NCI-H1417 treated with DMSO at 0.1 percent for 48 hours (cell line): ENCODE measurements at places on chromosomes 4 and X.

- DNase-seq, result no peak
Observed at GRCh38 chr4:77146186-77147078, 10.6 kb upstream of the CCNG2 start.

DNA sequence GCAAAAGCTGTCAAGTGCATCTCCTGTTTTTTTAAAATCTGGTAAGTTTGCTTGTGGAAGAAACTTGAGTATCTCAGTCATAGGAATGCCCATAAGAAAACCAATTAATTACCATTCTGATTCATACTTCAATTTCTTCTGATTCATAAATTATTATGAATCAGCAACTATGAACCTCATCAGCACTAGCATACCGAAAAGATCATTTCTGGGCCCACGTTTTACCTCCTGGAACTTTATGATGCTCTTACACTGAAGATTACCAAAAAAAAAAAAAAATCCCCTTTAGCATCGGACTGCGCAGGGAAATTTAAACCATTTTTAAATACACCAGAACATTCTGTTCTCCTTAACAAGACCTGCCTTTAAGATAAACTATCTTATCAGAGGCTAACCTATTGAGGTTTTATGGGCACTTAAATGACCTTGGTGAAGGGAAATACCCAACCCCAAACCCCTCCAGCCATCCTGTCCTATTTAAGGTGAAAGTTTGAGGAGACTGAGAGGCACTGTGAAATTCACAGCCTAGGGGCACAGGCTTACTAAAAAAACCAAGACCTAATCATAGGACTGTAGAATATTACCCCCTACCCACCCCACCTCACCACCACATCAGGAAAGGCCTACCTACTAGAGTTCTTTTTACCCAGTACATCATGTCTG, 38.2 kb upstream of the ABCG2 start:
- no peak for DNase-seq

DNA sequence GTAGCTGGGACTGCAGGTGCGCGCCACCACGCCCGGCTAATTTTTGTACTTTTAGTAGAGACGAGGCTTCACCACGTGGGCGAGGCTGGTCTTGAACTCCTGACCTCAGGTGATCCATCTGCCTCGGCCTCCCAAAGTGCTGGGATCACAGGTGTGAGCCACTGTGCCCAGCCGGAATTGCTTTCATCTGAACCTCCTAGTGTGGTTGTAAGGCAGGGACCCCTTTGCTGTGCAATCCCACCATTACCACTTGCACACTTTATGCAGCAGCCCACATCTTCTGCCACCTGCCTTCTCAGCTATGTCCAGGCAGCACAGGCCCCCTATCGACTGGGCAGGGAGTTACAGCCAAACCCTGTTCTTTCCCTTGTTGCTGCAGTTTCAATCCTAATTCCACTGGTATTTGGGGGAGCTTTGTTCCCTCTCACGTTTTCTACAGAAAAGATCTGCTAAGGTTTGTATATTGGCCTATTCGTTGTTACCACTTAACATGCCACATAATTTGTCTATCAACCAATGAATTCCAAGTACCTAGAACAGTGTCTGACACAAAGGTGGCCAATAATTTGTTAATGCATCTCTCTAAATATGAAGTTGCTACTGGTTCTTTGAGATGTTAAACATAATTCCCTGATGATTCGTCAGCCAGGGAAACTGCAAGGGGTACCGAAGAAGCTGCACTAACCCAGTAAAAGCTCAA, 6.5 kb downstream of the RPL39 start:
- DNase-seq, result no peak

DNA sequence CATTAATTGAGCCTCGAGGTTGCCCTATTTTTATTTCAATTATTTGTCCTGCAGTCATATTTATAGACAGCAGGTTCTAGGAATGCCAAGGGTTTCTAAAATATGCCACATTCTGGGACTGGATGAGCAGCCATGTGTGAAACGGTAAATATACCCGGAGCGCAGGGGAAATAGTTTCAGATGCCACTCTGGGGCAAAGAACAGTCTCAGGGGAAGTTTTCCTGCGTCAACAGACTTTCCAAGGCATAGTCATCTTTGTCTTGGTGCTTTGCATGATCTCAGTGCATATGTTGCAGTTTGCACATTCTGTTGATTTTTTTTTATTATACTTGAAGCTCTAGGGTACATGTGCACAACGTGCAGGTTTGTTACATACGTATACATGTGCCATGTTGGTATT, 71.0 kb downstream of the GPAT3 start:
- DNase-seq, result no peak

- no peak for DNase-seq
Observed at GRCh38 chr4:13464543-13464942, 19.6 kb downstream of the RAB28 start.

DNA sequence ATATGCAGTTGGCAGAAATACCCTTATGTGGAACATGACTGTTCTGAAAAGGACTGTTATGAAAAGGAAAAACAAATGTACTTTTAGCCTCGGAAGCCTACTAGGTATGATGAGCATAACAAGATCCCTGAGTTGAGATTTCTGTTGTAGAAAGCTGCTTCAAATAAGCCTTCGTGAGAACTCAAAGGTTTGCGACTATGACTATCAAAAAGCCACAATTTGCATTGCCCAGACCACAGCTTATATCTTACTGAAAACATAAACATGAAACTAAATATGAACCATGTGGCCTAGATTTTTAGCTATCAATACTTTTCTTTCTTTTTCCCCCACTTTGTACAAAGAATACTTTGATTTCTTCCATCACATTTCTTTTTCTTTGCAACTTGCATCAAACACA, 398.2 kb upstream of the LCORL start:
- no peak for DNase-seq

DNA sequence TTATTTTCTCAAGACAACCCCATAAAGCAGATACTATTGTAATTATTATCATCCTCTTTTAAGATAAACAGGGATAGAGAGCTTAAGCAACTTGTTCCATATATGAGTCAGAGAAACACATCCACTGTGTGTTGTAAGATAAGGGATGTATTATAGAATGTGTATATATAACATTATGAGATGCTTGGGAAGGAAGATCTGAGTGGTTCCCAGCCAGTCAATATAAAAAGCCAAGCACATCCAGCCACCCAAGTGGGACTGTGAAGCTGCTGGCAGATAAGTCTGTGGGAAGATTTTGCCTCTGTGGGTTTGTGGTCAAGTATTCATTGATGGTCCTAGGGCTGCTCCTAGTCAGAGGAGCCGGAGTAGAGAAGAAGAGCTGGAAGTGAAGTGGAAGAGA, 16.5 kb upstream of the BMPR1B start:
- no peak for DNase-seq

- DNase-seq, result no peak
Observed at GRCh38 chrX:131942034-131942433, 81.1 kb upstream of the STK26 start.

DNA sequence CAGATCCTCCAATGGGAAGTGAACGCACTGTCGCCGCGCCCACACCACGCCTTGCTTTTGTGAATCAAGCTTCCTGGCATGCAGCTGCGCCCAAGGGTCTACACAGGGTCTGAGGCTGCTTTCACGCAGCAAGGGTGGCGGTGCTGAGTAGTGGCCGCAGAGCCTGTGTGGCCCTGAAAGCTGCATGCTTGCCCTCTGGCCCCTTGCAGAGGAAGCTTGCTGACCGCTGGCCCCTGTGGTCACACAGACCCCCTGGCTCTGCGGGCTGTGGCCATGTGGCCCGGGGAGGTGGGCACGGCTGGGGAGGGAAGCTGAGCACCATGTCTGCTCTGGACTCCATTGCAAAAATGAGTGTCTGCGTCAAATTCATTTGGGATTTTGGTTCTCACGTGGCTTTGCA, 8.8 kb downstream of the DOK7 start:
- no peak for DNase-seq

DNA sequence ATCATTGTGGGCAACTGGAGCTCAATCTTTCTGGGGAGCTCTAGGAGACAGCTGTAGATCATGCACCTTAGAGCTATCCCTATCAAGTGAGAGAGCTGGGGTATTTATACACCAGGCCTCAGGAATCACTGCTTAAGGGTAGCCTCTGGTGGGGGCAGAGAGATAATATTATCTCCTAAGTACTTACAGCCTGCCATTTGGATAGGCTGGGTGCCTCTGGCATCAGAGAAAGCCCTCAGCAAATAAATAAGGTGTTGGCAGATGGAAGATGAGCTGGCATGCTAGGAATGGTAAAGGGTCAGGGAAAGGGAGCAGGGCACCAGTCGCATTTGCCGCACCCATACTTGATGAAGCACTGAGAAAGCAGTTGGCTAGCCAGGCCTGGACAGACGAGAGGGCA, 75.9 kb downstream of the HCCS start:
- no peak for DNase-seq

DNA sequence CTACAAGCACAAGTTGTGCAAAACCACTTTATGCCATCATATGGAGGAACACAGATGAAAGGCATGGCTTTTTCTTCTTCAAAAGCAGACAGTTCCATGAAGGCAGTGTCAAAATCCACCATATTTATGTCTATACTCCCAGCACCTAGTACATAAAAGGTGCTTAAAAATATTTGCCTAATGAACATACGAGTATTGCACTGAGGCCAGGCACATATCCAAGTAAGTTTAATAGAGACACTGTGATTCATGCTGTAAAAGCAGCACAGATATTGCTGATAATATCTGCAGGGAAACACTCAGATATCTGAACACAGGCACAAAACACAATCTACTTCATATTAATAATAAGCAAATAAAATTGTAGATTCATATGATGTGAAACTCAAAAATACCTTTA, 48.1 kb upstream of the CXCL8 start:
- no peak for DNase-seq

DNA sequence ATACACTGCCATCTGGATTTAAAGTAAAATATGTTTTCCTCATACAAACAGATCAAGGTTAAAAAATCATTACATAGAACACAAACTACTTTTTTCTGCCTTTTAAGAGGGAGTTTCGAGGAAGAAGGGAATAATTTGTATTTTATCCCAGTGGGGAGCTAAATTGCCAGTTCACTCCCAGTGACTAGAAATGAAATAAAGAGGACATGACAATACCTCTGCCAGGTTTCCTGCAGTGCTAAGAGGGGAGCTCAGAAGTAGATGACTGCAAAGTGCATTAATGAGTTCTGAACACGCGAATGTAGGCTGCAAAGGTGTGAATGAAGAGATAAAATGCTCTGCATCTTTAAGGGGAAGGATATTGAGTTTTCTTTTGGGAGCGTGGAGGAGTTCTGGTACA, 69.7 kb downstream of the SRPX start:
- DNase-seq, result no peak

GRCh38 chrX:95145848-95146490, 1472.0 kb downstream of the FAM133A start:
- DNase-seq, result no peak

DNA sequence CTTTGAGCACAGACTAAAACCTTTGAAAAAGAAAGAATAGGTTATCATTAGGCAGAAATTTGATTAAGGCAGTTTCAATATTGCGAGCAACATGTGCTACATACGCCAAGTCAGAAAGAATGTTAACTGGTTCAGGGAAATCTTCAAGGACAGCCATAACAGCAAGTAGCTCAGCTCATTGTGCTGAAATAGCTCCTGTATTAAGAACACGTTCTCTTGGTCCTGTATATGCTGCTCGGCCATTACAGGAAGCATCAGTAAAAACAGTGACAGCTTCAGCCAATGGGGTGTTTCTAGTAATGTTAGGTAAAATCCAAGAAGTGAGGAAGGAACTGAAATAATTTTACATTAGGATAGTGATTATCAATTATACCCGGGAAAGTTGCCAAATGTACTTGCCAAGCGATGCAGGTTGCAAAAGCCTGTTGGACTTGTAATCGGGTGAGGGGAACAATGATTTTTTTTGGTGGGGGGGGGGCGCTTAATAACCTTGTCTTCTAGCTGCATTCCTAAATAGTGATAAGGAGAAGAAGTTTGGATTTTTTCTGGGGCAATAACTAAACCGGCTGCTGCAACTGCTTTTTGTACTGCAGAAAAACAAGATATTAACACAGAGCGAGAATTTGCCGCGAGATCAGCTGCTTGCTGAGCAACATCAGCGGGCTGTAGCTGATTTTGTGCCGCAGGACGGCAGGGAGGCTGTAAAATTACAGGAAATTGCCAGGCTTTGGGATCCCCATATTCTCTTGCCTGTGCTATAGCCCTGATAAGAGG, 49.4 kb upstream of the RASSF6 start:
- no peak for DNase-seq

GRCh38 chr4:8188743-8189550, 10.1 kb upstream of the SH3TC1 start:
- peak; percentile 59 for DNase-seq

DNA sequence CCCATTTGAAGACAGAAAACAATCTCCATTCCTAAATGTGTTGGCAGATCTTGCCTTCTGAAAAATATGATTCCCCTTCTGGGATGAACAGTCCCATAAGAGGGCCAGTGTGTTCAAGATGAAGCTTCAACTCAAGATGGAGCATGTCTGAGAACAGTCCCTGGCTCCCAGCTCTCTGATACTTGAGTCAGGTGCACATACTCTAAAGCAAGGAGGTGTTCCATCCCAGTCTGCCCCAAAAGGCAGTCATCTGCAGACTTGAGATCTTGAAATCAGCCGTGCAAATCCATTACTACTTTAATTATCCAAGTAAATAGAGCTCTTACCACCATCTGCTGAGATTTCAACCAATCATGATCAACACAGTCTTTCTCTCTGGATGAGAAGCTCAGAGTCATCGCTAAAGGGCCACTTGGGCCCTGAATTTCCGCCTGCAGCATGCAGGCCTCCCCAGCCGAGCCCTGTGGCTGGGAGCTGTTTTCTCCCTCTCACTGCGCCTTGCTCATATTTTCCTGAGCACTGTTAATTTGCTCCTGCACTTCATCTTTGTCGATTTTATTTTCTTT, 22.2 kb downstream of the CCDC149 start:
- no peak for DNase-seq

DNA sequence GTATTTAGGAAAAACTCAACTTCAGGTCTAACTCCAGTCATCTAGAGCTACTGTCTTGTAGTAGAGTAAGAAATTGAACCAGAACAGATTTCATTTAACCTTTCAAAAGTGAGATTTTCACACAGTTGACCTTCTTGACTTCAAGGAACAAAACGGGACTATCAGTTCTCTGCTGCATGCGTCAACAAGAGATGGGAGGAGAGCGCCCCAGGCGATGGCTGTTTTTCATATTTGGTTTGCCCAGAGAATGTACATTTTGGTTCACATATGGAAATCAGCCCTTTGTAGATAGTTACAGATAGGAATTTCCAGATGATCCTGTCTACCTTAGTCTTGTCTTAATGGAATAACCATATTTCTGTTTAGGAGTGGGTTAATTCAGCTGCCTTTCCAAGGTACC, 158.1 kb downstream of the POLA1 start:
- no peak for DNase-seq

GRCh38 chr4:125639182-125639621, 324.4 kb downstream of the FAT4 start:
- no peak for DNase-seq

DNA sequence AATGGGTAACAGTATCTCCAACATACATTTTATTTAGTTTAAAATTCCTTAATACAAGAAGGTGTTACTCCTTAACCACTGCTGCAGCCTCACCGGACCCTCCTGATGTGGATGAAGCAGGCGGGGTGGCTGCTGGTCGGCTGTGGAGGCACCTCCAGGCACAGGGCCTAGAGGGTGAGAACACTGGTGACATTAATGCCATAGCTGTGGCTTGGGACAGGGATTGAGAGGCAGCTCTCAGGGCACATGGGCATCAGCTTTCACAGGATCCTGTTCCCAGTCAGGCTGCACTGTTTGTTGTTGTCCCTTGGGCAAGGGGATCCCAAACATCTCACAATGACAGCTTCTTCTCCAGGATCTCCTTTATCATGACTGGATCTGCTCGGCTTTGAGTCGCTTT, 90.0 kb downstream of the GATB start:
- no peak for DNase-seq

- no peak for DNase-seq
Observed at GRCh38 chrX:29496636-29497180, 718.7 kb upstream of the MAGEB2 start.
